Coronary artery (tissue), 2 donors: ENCODE measurements at places on chromosomes 11 and 22.

DNA sequence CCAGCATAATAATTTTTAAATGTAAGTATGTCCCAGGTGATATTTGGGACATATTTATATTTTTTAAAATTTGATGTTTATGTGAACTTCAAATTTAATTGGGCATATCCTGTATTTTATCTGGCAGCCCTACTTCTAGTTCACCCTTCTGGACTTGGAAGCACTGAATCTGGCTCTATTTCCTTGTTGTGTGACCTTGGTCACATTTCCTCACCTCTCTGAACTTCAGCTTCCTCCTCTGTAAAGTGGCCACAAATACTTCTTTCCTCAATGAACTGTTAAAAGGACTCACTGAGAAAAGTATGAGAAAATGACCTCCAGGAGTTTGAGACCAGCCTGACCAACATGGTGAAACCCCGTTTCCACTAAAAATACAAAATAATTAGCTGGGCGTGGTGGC lies 8.1 kb upstream of the RNF185 start:
- DNase-seq, result no peak

- no peak for DNase-seq
Observed at GRCh38 chr11:23976426-23976825, 520.4 kb upstream of the LUZP2 start.

DNA sequence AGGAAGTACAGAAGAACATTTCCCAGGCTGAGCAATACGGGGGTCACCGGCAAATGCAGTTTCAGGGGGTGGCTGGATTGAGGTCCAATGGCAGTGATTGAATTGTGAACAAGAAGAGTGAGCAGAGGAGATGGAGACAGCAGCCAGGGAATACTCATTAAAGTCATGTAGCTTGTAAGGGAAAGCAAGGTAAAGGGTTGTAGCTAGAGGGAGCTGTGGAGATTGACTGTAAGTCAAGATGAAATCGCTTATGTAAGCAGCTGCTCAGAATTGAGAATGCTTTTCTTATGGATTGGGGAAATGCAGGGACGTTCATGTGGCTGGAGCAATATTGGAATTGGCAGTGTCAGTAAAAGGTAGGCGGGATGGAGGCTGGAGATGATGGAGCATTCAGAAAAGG lies 111.4 kb upstream of the TBCEL start:
- DNase-seq, result no peak

- DNase-seq, result no peak
Observed at GRCh38 chr11:38582151-38582550, 1984.1 kb upstream of the RAG2 start.

DNA sequence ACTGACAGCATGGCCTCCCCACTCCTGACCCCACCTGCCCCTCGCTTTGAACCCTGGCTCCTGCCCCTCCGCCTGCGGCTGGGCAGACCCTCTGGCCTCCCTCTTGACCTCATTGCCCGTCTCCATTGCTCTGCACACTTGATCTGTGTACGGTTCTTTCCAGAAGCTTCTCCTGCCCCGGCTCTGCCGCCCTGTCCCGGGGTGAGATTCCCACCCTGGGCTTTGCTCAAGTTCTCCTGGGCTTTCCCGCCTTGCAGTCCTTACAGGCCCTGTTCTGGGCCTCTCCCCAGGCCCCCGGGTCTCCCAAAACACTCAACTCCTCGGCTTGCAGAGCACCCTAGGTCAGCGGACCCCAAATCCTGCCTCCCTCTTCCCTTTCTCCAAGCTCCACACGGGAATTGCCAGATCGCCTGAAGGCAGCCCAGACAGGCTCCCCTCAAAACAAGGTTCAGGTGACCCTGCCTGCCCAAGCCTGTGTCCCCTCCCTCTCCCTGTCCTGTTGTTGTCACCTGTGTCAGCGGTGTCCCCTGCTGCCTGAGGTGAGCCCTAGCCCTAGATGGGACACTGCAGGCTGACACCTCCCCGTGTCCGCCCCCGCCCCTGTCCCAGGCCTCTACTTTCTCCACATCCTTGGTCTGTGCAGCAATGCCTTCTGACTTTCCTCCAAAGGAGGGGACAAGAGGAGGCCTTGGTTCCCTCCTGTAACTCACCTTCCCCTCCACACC lies 1.5 kb downstream of the GAL start:
- DNase-seq, result no peak

GRCh38 chr11:14519597-14519916 lies 629 bp downstream of the PSMA1 start:
- DNase-seq, result no peak

DNA sequence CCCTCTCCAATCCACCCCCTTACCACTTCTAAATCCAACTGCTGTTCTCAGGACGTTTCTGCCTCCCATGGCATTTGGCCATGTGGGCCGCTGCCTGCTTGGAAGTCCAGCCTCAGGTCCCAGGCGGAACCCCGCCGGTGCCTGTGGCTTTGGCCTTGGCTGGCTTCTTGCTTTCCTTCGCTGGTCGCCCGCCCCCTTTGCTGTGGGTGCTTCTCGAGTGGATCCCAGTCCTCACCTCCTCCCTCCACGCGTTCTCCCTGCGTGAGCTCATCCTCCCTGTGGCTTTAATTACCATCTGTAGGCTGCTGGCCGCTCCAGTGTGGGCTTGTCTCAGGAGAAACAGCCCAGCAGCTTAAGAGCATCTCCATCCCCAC lies 111.7 kb downstream of the NECTIN1 start:
- DNase-seq, result no peak

DNA sequence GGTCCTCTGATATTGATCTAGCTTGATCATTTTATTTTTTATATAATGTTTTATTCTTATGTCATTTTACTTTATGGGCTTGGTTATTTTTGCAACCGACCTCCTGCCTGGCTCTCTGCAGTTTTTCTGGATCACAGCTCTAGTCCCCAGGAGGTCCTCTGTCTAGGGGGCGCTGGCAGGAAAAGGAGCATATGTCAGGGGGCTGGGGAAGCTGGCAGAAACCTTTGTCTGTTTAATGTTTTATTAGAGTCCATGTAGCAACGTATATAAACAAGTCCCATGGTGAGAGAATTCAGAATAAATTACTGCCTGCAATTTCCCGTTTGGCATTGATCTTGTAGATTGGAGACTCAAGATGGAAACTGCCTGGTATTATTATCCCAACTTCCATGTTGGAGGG lies 133.5 kb upstream of the ZBED5 start:
- no peak for DNase-seq

- no peak for DNase-seq
Observed at GRCh38 chr22:32058656-32059260, 15.7 kb downstream of the SLC5A1 start.

DNA sequence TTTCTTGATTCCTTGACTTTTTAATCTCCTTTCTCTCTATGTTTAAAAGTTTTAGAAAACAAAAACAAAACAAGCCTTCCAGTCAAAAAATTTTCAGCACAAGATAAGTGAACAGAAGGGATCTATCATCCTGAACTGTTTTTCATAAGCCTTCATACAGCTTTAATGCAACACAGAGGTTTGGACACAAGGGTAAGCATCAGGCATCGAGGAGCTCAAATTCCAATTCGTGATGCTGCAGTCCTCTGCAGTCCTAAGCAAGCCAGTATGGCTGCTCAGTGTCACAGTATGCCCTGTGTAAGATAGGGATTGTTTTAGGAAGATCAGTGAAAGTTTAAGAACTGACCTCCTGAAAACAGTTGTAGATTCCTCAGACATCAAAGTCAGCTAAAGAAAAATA lies 740.9 kb downstream of the NTM start:
- DNase-seq, result no peak

GRCh38 chr22:30041475-30041874 lies 38.8 kb upstream of the HORMAD2 start:
- DNase-seq, result no peak

DNA sequence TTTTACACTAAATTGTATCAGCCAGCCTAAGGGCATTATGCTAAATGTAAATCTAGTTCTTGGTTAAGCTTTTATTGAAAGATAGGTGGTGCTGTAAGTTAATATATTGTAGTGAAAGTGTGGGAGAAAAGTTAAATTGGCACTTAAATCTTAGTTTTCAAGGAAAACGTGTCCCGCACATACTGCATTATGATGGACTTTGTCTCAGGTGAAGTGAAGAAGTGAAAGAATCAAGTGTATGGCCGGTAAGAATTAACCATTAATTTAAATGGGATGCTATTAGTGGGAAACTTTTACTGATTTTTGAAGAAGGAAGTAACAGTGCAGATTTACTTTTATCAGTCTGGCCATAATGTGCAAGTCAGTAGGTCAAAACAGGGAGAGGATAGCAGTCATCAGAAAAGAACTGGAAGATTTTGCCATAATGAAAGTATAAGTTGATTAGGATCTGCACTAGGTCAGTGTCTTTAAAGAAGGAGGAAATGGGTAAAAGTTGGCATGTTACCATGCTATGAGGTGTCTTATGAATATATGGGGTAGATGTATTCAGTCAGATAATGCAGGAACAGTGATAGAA lies 81.6 kb downstream of the PDHX start:
- DNase-seq, result no peak

DNA sequence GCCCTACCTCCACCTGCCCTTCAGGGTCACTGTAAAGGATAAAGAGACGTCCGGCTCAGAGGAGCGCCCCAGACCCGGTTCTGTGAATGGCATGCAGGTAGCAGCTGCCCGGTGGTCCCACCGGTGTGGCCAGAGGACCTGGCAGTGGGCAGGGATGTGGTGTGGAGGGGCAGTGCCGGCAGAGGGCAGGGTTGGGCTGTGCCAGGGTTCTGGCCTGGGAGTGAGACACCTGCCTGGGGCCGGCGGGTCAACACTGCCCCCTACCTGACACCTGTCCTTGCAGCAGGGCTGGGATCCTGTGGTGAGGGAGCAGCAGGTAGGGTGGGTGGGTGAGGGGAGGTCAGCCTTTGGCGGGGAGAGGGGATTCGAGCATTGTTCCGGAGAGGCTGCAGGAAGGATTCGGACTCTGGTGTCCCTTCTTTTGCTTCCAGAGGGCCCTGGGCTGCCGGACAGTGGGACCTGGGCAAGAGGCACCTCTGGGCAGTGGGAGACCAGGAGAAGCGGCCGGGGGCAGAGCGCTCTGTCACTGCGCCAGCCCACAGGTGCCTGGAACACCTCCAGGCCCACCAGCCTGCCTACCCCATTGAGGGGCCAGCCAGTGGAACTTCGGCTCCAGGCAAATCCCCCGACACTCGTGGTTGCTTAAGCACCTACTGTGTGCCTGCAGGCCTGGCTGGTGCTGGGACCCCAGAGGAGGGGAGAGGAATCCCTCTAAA lies 1.6 kb upstream of the PHLDA2 start:
- no peak for DNase-seq

- DNase-seq, result no peak
Observed at GRCh38 chr11:132873841-132874240, 658.5 kb downstream of the OPCML start.

- no peak for DNase-seq
Observed at GRCh38 chr11:862081-862661, 19.5 kb downstream of the TSPAN4 start.

- no peak for DNase-seq
Observed at GRCh38 chr11:27447288-27448183, 25.1 kb downstream of the LGR4 start.

GRCh38 chr11:57143459-57143858 lies 38.3 kb upstream of the LRRC55 start:
- no peak for DNase-seq

DNA sequence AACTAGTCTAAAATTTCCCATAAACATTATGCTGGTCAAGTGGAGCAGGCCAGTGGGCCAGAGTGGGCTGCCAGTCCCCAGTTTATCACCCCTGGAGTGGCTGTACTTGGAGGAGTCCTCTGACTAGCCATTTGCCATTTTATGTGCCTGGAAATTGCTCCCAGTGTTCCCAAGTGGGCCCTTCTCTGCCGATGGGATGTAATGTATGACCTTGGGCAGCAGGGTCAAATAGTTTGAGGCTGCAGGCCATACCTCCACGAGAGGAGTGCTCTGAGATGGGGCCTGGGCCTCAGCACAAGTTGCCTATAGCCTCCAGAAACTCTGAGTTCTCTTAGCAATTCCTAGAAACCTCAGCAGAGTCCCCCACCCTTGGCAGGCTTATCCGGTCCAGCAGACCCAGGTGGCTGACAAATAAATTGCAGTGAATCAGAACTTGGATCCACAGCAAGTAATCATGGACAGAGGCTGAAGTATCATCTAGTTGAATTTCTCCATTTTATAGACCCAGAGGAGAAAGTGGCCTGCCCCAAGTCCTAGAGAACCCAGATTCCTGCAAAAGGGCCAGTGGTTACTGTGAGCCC lies 17.8 kb upstream of the PATZ1 start:
- no peak for DNase-seq

GRCh38 chr22:19706661-19707151 lies 7.6 kb upstream of the SEPTIN5 start:
- DNase-seq, result no peak

DNA sequence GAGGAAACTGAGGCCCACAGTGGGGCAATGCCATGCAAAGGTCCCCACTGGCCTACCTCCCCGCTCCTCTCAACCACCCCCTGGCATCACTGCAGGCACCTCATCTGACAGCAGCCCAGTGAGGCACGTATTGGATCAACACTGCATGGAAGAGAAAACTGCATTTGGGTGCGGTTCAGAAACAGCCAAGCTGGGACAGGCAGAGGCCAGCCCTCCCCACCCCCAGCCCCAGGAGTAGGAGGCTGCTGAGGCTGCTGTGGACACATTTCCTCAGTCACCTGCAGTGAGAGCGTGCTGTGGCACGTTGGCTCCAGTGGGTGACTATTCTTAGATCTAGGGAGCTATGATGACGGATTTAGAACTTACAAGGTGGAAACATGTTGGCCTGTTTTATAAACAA lies 63.7 kb downstream of the KCNC1 start:
- DNase-seq, result no peak

- DNase-seq, result no peak
Observed at GRCh38 chr11:134417871-134418840, 6.1 kb upstream of the B3GAT1 start.

- DNase-seq, result no peak
Observed at GRCh38 chr11:46391578-46392420, at the start of gene CHRM4. Gene CHRM4 (minus strand): TSS chr11:46391776. CDS start chr11:46386557, 5,219 bp downstream.

DNA sequence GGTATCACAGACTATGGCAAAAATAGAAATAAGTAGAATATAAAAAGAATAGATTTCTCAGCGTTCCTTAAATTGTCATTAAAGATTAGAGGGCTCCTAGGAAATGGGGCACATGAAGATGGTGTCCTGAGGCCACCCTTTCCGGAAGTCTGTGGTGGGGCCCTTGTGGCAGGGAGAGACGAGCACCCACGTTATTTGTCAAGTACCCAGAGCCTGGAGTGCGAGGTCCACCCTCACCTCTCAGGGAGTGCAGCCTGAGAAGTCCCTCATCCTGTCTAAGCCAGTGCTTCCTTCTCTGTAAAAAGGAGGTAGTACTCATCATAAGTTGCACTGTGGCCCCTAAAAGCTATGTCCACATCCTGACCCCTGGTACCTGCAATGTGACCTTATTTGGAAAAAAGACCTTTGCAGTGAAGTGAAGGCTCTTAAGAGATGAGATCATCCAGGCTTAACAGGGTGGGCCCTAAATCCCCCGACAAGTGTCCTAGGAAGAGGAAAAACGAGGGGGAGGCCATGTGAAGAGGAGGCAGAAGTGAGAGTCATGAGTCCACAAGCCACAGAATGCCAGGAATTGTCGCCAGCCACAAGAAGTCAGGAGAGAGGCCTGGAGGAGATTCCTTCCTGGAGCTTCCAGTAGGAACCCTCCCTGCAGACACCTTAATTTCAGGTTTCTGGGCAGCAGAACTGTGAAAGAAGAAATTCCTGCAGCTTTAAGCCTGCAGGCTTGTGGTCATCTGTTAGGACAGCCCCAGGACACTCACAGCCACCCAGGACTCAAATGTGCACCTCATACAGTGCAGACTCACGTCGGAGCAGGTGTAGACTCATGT lies 76.8 kb upstream of the CCND1 start:
- peak; percentile 22 for DNase-seq

GRCh38 chr11:74646954-74647353 lies 54.6 kb downstream of the POLD3 start:
- DNase-seq, result no peak

GRCh38 chr11:60855726-60856633 lies at the start of gene PTGDR2:
Gene PTGDR2 (minus strand): TSS chr11:60855950. CDS start chr11:60853722, 2,228 bp downstream.
- DNase-seq, result no peak
